Fibroblast of villous mesenchyme (primary cell): ENCODE measurements at places on chromosomes 5 and 9. TPM values are rescaled to one million over a fixed set of nuclear protein-coding genes. Genes with fewer than 3 reads are reported as not detected.

Gene ST8SIA4
- 3.5 and 4.8 TPM in 2 replicates for total RNA-seq

Gene PCDHB8
- under 0.01 TPM in 2 replicates for total RNA-seq

Gene PPP3R2
- total RNA-seq = not detected in 2 replicates

Gene TRIM41
- total RNA-seq = 9.9 and 12.2 TPM in 2 replicates

Gene CCIN
- 0.43 and 2.3 TPM in 2 replicates for total RNA-seq

Gene CTNNA1
- 455 and 461 TPM in 2 replicates for total RNA-seq

Gene AK8
- total RNA-seq = 0.32 TPM in 1 of 2 replicates, not detected in the other

Gene INSL6
- 0.43 and 0.64 TPM in 2 replicates for total RNA-seq

Gene NFIB
- 5.8 and 12.1 TPM in 2 replicates for total RNA-seq

Gene ZNF608
- 2.6 and 8.4 TPM in 2 replicates for total RNA-seq

Gene GPX3
- 3.5 and 3.9 TPM in 2 replicates for total RNA-seq

Gene PDZD2
- total RNA-seq = 0.97 and 2.6 TPM in 2 replicates

Gene XRCC4
- 13.0 and 14.5 TPM in 2 replicates for total RNA-seq

Gene PLPP7
- total RNA-seq = 8.2 and 10.0 TPM in 2 replicates

Gene SPATA6L
- 0.43 and 0.64 TPM in 2 replicates for total RNA-seq

Gene OR13J1
- total RNA-seq = not detected in 2 replicates

Gene CCDC187
- total RNA-seq = under 0.01 TPM in 2 replicates

Gene SPINK6
- total RNA-seq = not detected in 2 replicates

Gene THBS4
- total RNA-seq = under 0.01 and 0.32 TPM in 2 replicates

Gene NR5A1
- total RNA-seq = not detected in 2 replicates

Gene SPEF2
- 3.5 and 4.3 TPM in 2 replicates for total RNA-seq

Gene PCDHAC1
- under 0.01 TPM in 2 replicates for total RNA-seq

Gene TRIM36
- 0.97 and 2.2 TPM in 2 replicates for total RNA-seq

Gene STPG3
- not detected in 2 replicates for total RNA-seq

Gene PFN3
- total RNA-seq = not detected in 2 replicates

Gene SHOC1
- under 0.01 TPM in 1 of 2 replicates, not detected in the other for total RNA-seq

Gene CDO1
- 0.32 and 2.6 TPM in 2 replicates for total RNA-seq

Gene CEL
- total RNA-seq = under 0.01 TPM in 2 replicates

Gene PCDHAC2
- under 0.01 TPM in 2 replicates for total RNA-seq

Gene KIAA1958
- total RNA-seq = 1.3 and 1.7 TPM in 2 replicates
